ENCODE measurements at places on chromosomes 3 and 15.

DNA sequence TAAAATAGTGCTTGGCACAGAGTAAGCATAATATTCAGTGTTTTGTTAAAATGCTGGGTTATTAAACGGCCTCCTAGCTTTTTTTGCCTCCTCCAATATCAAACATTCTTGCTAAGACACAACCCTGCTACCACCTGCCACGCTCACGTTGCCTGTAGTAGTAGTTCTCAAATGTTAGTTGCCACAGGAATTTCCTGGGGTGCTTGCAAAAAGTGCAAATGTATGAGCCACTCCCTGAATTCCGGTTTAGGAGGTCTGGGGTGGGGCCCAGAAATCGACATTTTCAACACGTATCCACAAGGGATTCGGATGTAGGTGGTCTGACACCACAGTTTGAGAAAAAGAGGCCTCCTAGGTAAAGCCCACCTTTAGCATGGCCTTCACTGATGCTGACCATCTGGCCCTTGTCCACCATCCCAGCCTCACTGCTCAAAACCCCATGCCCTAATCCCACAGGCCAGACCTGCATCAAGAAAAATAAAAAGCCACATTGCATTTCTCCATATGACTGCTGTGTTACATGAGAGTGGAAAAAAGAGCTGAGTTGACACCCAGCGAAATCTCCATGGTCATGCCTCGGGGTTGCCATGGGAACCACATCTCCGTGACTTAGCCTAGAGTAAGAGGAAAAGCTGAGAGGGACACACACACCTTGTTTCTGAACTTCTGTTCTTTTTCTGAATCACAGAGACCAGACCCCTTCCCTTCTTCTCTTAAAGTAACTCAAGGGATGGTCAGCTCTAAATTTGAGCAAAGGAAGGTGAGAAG, 116.4 kb upstream of the HES1 start:
- DNase-seq = no peak

DNA sequence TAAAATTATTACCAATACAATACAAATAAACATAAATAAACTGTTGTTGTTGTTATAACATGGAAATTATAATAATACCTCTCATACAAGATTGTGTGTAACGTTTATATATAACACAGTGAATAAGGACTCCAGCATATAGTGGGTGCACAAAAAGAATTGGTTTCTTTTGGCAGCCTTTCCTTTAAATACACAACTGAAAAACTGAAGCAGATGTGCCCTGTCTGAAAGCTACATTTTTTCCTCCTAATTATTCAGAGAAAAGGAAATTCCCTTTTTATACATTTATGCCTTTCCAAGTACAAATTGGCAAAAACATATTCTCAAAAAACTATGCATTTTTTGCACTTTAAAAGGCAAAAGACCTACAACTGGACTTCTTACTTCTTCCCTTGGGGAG, 928.9 kb upstream of the NR2F2 start:
- DNase-seq = no peak

- DNase-seq = no peak
Observed at GRCh38 chr3:37910671-37911400, 49.2 kb downstream of the CTDSPL start.

DNA sequence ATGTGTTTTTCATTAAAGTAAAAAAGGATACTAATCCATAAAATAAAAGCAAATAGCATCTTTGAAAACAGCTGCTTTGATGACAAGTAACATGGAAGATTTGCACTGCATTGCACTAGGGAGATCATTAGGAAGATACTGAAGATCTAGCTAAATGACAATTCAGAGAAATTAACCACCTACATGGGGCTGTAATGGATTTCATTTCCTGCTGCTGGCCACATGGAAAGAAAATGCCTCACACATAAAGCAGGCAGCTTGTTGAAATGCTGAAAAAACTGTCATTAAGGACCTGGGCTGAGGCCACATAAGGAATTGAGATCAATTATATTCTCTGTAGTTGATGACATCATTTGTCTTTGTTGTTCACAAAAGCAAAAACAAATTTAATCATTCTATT, 94.1 kb downstream of the PYDC2 start:
- DNase-seq = no peak

DNA sequence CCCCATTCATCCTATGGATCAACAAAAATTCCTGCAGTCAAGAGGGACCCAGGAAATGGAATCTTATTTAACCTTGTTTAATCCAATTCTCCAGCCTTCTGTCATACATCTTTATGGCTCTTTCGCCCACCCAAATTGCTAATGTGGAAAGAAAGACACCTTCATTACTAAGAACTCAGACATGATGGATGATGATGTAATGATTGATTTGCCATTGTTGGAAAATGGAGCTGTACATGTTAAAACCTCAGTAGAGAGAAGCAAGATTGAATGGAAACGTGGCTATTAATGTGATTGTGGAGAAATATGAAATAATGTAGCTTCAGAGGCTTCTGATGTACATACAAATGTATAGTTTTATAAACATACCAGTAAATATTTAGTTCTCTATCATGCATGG, 15.7 kb upstream of the PTPRG start:
- no peak for DNase-seq

DNA sequence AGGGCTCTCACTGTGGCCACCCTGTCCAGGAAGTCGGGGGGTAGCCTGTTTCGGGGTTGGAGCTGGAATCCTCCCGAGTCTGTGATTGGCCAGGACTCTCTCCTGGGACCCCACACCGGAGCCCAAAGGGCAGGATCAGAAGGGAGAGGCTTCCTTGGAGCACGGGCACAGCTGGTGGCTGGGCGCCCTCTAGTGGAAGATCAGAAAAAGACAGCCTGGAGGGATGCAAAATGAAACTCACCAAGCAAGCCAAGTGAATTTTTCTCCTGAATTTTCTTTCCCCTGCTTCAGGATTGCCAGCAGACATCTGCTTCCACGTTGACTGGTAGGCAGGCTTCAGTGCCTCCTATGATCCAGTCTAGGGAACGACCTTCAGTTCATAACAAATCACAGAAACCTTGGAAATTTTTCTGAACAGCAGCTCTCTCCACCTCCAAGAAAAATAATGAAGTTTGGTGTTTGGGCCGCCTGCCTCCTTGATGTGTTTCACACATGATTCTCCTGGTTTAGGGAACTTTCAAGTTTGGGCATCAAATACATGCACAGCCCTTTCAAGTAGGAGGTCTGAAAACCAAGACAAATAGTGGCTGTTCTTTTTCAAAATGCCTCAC, 224.6 kb downstream of the VPS13C start:
- peak; percentile 84 for DNase-seq

DNA sequence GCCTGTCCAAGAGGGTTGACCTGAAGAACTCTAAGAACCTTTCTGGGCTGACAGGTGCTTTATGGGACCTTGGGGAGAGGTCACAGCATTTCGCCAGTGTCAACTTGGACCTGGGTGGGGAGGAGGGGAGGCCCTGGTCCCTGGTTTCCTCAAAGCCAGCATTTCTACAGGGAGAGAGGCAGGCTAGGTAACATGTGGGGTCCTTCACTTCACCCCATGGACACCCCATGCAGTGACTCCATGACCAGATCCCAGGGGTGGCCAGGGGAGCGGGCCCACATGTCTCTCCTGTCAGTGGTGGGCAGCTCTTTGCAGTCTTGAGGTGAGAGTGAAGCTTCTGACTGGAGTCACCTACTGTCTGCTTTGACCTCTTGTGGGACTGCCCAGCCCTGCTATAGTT, 35.8 kb downstream of the GOLGA6L10 start:
- DNase-seq = no peak

- peak; percentile 43 for DNase-seq
Observed at GRCh38 chr3:10017636-10018292, 8.5 kb upstream of the FANCD2 start.

DNA sequence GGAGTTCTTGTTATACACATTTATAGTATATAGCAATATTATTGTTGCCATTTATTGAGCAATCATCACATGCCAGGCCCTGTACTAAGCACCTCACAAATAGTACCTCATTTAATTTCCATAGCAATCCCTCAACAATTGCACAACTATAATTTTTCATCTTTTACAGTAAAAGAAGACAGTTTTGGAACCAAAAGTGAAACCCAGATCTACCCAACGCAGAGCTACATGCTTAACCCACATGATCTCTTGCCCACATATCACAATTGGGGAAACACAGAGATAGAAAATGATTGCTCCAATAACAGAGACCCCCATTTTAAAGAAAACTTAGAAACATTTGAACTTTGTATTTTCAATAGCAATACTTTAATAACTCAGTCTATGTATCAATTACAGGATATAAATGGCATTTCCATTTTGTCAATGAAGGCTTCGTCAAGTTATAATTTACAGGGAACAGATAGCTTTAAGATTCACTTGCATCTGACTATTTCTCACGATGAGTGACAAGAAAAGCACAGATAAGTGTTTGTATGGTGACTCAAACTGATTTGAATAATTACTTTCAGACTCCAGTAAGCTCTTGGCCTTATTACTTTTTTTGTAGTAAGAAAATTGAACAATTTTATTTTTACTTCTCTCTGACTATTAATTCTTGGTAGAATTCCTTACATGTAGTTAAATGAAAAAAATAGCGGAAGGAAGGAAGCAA, 38.7 kb upstream of the CCDC50 start:
- DNase-seq = no peak

DNA sequence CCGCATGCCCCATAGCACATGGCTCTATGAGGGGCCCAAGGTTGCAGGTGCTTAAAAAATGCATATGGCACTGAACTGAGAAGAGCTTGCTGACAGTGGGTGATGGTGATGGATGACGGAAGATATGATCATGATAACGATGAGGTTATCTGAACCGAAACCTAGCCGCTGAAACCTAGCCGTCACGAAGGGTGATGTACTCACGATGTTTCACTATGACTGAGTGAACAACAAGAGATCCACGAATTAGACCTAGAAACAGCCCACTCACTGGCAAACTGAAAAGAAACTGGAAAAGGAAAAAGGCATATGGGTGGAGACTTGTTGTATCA, 57.6 kb upstream of the BCL6 start:
- DNase-seq = no peak

DNA sequence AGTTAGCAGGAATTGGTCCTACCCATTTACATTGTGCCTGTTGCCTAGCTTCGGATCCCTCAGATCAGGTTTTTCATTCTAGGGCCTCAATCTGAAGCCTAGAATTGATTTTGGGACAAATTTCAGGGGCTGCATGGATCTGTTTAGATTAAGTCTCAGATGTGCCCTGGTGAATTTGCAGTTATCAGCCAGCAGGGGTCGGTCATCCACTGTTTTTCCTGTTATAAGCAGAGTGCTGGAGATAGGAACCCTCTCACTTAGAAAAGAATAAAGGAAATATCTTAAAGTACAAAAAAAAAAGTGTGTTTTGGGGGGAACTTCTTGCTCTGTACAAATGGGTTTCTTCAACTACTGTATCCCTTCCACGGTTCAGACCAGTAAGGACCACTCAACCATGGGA, 212.5 kb downstream of the BCHE start:
- no peak for DNase-seq

DNA sequence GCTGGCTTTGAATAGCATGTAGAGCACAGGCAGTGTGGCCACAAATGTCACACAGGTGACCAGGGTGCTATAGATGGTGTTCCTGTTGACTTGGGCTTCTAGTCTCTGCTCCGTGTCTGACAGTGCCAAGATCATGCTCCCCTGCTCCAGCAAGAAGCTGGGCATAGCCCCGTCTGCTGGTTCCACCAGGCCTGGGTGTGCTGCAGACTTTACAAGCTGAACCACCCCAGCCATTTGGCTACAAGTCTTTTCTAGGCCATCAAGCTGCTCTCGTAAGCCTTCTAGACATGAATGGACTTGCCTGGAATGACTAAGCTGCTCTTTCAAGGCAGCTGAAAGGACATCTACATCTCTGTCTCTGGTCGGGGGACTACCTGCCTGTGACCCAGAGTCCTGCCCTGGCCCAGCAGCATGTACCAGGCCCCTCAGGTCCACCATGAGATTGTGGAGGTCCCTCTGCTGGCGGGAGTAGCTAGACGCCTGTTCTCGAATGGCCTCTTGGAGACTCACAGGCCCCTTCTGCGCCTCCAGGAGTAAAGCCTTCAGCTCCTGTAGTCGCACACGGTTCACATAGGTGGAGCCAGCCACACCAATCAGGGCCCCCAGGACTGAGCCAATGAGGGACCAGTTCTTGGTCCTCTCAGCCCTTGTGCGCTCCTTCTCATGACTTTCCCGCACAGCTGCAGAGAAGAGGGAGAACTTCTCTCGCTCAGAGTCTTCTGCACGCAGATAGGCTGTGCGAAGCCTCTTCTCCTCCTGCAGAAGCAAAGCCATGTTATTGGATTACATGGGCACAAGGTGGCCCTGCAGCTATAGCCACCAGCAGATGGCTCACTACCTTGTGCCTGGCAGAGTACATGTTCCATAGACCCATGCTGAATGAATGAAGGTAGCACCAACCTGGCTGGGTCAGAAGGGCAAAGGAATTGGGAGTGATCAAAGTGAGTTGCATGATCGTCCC, 2.8 kb upstream of the PLXNB1 start:
- DNase-seq = no peak

- peak; percentile 87 for DNase-seq
Observed at GRCh38 chr15:73800662-73801345, 47.7 kb upstream of the INSYN1 start.

DNA sequence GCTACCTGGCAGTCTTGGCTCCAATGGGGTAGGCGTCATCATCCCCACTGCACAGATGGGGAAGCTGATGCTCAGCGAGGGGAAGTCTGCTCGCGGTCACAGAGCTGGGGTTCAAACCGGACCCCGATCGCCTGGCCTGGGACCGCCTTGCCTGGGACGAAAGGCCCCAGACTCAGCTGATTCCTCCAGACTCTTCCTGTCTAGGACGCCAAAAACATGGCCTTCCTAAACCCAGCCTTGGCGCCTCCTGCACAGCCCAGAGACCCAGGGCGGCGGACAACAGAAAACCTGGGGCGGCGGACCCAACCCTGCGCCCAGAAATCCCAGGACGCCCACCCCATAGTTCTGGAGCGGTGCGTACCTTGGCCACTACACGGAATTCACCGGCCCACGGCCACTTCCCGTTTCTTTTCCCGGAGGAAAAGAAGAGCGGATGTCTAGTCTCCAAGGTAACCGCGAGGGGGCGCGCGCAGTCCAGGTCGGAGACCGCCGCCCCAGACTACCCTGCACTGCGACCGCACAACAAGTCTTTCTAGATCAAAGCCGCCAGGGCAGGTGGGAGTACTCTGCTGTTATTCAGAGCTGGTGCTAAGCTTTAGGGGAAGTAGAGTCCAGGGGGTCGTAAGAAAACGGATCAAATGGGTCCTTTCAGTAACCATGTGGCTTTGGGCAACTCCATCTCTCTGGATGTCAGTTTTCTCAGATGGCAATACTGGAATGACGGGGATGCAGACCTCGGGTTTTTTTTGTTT, 4.9 kb upstream of the IL17RD start:
- peak; percentile 82 for DNase-seq

- no peak for DNase-seq
Observed at GRCh38 chr3:11593318-11594034, 50.2 kb downstream of the VGLL4 start.

GRCh38 chr15:47129033-47129432, 588.3 kb upstream of the SEMA6D start:
- DNase-seq = no peak

DNA sequence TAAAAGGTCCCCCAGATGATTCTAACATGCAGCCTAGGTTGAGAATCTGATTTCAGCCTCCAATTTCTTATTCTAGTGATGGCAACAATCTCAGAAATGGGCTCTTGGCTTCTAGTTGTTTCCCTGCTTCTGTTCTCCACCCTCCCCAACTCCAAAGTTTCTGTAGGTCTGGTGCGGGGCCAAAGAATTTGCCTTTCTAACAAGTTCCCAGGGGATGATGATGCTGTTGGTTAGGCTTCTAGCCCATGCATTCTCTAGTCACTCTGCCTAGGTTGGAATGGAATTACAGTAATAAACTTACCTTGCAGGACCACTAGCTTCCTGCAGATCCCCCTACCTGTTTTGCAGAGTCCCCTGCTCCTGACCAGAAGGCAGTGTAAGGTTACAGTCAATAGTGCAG, 103.2 kb upstream of the PPP2R3A start:
- DNase-seq = peak; percentile 54

GRCh38 chr15:71013446-71013845, 101.8 kb upstream of the THSD4 start:
- DNase-seq = no peak

All from AG20443 (cell line).